ENCODE measurements at places on chromosomes 3 and 15.

DNA sequence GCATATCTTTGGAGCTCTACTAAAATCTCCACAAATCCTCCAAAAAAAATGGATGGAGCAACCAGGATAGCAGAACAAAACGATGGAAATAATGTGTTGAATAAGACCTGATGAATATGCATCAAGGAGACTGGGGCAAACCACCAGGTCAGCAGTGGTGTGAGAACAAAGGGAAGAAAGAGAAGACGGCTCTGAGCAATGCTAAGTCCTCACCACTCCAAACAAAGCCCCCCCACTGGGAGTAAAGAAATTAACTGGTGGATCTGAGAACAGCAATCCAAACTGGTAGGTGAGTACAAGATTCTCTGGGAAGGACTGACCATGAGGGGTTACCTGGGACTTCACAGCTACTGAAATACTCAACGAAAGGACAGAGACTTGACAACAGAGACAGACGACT, 977.3 kb downstream of the TBL1XR1 start:
- no peak for DNase-seq

DNA sequence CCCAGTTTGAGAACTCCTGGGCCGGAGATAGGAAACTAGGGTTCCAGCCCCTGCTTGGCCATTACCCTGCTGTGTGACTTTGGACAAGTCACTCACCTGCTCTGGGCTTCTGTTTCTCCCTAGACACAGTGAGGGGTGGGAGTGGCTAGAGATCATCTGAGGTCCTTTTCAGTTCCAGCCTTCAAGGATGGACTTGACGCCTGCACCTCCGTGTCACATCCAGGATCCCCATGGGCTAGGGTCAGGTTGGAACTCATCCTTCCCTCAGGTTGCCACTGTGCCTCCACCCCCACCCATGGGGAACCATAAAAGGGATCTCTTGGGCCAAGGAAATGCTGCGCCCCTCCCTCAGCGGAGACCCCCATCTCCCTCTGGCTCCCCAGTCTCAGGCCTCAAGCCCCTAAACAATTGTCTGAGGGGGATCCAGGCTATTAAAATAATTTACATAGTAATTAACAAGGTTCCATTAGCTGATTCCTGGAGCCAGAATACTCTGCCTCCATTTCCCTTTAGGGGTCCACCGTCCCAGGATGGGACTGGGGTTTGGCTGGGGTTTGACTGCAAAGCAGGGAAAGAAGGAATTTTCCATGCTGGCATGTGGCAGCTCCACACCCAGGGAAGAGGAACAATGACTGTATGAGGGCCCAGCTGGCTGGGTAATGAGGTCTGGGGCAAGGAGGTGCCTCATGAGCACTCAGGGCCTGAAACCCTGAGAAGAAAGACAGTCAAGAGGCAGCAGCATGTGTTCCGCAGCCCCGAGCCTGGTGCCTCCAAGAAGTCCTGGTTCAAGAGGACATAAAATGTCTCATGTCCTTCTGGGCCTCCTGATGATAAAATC, 177.7 kb downstream of the SMAD6 start:
- DNase-seq: no peak

GRCh38 chr15:94972314-94972713, 741.0 kb downstream of the MCTP2 start:
- DNase-seq: no peak

- DNase-seq: no peak
Measured at GRCh38 chr3:194404365-194405140, 5.5 kb upstream of the GP5 start.

DNA sequence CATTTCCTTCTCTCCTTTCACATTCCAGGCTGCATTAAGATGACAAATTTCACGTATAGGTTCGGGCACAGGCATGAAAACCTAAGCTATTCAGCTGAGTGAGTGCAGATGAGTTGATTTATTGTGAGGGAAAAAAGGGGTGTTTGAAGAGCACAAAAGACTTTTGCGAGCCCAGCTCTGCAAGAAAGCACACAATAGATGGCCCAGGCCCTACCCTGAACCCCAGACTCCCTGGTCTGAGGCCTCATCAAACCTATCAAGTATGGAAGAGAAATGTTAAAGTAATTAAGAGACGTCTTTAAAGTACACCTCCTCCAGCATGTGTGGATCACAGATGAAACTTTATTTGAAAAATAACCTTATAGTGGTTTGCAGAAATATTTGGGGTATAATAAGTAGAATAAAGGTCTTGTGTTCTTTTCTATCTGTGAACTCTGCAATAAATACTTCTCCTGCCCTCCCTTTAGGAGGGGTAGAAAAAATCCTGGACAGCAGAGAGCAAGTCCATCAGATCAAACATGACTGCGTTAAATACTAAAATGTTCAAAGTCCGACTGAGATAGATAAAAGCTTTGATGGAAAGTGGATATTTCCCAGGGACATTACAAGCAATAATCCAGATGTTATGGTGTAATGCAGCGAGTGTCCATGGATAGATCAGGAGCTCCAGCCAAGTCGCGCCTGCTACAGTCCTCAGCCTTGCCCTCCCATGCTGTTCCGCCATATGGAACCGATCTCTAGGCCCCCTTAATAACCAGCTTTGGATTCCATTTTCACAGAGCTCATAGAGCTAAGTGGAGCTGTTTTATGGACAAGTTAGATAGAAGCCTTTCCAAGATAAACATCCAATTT, 121.5 kb downstream of the MCTP2 start:
- DNase-seq: no peak
